AG10803 (cell line): ENCODE measurements at places on chromosomes 1 and 21.

DNA sequence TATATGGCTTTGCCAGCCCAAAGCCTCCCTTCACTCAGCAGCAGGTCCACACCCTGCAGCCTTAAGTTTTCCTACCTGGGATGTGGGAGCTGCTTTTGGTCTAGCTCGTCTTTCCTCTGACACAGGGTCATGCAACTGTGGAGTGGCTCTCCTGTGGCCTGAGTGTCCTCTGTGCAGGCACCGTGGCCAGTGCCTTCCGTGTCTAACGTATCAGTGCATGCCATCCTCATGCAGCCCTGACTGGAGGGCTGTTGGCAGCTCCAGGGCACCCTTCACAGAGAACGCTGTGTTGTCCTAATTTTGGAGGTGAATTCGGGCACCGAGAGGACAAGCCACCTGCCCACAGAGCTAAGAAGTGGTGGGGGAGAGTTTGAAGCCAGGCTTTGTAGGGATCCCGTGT lies 25.7 kb upstream of the C1orf174 start:
- no peak for DNase-seq

DNA sequence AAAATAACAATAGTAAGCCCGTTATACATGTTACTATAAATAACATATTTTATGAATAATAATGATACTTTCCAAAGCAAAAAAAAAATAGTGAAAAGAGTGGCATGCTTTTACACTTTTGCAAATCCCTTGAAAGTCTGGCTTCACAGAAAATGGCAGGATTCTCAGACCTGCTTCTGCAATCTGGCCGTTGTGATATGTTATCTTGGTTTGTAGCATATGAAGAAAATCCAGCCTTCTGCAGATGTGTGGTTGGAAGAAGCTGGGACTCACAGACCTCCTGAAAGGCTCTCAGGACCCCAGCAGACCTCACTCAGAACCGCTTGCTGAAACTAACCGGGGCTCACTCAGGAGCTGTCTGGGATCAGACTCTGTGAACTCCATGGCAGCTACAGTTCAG lies 256.0 kb upstream of the TMEM51 start:
- no peak for DNase-seq

DNA sequence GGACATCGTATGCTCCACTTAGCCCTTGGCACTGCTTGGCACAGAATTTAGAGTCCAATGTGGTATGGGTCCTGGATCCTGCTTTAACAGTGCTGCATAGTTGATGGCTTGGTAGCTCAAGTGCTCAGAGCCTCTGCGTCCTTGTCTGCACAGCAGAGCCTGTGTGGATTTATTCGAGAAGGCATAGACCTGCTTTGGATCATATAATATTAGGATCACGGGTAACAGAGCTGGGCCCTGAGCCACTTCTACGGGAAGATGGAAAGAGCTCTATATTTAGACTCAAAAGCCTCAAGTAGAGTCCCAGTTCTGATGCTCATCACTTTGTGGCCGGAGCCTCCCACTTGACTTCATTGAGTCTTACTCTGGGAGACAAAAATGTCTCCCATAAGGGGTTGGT lies 164.4 kb upstream of the EDN2 start:
- no peak for DNase-seq

DNA sequence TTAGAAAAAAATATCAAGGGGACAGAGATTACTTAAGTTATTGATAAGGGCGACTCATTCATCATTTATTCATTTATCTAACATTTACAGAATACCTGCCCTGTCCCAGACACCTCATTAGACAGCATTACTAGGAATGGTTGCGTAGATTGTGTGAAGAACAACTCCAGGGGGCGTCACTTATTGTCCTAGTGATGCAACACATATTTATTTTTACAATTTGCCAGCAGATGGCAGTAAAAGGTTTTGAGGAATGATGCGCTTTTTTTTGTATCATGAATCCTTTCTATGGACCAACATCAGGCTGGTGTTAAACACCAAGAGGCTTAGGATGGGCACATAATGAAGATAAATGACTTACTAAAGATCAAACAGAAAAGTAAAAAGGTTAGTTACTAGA lies 5.5 kb downstream of the NCAM2 start:
- DNase-seq = peak; percentile 26

DNA sequence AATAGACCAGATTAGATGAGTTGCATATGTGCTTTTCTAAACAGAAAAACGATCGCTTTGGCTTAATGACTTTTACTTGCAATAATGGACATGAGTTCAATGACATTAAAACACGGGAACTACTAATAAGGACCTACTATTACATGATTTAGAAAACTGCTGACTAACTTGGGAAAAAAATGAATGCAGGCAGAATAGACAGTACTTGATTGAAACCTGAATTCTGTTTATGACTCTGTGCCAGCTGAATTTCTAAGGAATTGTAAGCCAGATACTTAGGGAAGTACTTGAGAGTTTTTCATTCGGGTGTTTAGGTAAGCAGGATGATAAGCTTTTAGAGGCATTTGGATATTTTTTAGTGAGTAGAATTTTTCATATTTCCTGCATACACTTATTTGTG lies 12.0 kb downstream of the ADGRL2 start:
- no peak for DNase-seq

- no peak for DNase-seq
These were observed 11.6 kb downstream of the FBXO42 start for GRCh38 chr1:16340673-16341072.

DNA sequence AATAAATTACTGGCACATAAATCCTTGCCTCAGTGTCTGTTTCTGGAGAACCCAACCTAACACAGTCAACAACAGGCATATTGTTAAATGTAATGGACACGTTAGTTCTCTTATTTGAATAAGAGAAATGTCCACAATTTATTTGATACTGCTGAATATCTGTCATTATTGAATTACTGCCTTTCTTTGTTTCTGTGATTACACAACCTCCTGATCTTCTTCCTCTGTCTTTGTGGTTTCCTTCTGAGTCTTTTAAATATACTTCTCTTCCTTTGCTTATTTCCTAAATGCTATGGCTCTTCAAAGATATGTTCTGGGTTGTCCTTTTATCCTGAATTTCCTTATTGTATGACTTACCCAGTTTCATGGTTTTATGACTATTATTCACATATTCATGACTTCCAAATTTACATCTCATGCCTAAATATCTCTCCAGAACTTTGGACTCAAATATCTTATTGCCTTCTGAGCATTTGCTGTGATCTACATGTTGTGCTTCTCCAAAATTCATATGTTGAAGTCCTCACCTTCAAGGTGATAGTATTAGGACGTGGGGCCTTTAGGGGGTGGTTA lies 39.9 kb downstream of the MSH4 start:
- DNase-seq = no peak

GRCh38 chr1:34987018-34987417 lies 1.9 kb upstream of the TMEM35B start:
- DNase-seq = peak; percentile 68

- DNase-seq = no peak
These were observed 165.3 kb downstream of the GRIK3 start for GRCh38 chr1:36869054-36869453.

DNA sequence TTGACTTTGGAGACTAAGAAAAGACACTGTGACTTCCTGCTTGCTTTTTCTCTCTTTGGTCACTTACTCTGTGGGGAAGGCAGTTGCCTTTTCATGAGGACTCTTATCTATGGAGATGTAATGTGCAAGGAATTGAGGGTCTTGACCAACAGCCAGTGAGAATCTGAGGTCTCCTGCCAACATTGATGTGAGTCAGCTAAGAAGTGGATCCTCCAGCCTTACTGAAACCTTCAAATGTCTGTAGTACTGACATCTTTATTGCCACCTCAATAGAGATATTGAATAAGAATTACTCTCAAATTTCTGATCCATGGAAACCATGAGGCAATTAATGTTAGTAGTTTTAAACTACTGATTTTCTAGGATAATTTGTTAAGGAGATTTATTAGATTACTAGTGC lies 598.4 kb downstream of the ADGRL2 start:
- no peak for DNase-seq

DNA sequence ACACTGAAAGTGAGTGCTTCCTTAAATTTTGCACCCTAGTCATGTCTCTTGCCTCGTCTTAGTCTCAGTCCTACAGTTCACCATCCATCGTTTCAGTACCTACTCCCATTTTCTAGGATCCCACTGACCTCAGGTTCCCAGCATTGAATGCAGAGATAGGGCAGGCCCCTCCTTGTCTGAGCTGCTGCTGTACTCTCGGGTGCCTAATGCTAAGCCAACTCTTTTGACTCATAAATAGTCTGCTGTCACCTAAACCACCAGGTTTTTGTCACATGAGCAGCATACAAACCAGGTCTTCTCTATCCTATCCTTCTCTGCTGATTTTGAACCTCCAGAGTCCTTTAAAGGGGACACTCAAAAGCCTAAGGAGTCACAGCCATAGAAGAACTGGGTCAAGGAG lies 3.0 kb downstream of the ARHGAP30 start:
- DNase-seq = no peak

DNA sequence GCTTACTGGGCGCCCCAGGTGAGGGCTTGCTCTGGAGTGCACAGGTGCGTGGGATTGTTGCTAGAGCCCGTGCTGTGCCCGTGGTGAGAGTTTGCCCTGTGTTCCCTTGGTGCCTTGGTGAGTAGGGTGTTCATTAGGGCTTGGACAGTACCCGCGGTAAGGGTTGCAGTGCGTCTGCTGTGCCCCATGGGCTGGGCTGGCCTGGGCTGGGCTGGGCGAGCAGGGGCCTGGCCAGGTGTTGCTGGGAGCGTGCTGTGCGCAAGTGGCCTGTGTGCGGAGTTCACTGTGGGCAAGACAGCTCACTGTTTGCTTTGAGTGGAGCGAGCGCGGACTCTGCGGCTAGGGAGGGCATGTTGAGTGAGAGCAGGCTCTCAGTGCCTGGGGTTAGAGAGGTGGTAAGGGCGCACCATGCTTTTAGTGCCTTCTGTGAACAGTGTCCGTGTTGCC lies 725 bp downstream of the CR1L start:
- DNase-seq = no peak

GRCh38 chr1:8989821-8990220 lies 36.4 kb downstream of the SLC2A7 start:
- DNase-seq = no peak

- DNase-seq = no peak
These were observed 6.3 kb downstream of the TMEM200B start for GRCh38 chr1:29117381-29117780.

- no peak for DNase-seq
These were observed 23.0 kb downstream of the MTARC1 start for GRCh38 chr1:220809704-220810103.

DNA sequence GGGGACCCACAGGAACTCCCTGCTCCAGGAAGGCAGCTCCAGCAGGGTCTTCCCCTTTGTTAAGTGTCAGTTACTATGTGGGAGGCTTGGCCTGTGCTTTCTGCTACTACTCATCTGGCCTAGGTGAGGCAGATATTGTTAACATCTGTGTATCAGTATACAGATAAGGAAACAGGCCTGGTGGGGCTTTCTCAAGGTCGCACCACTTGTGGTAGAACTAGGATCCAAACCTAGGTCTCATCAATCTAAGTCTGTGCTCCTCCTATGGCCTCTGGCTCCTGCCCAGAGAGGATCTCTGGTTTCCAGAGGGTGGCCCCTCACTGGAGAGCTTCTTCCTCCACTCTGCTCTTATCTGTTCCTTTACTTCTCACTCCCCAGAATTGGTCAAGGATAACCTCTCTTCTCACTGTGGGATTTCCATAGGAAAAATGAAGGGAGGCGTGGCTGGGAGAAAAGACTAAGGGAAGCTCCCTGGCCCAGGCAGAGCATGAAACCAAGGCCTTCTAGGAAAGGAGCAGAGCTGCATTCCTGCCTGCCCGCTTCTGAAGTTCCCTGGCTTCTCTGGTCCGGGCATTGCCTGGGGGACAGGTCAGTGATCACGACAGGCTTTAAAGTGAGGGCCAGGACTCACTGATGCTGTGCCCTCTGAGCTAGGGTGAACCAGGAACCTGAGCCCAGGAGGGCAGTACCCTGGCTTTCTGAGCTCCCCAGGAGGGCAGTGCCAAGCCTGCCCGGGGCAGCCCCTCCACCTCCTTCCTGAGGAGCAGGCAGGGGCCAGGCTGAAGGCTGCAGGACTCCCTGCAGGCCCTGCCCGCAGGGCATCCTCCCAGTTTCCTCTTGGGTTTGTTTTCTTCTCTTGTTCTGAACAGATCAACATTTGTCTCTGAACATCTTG lies 5.8 kb downstream of the KCNC4 start:
- DNase-seq = no peak

GRCh38 chr21:46655230-46655629 lies 19.8 kb downstream of the PRMT2 start:
- DNase-seq = no peak

DNA sequence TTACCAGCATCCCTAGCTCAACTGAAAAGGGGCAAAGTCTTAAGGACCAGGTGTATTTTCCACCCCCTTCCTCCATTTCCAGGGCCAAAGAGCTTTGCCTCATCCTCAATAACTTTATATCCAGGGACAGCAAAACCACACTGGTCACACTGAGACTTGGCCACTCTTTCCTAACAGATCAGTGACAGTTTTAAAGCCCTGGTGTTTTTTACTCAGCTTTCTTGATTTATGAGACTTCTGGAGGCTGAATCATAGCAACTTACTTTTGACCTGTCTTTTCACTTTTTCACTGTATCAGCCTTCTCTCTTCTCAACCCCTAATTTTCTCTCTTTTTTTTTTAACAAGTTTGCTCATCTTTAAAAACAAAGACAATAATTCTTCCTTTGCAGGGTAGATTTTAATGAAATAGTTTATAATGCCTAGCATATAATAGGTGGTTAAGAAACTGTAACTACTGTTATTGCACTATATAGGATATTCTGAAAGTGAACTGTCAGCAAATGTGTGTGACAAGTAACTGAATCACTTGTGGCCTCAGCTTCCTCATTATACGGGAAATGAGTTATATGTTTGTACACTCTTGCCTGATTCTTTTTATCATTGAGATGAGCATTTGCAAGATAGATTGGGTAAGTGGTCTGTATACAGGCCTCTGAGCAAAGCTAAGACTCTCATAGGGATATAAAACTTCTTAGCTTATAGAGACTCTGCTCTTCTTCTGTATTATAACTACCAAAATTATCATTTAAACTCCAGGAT lies 19.7 kb upstream of the DYNLT5 start:
- peak; percentile 15 for DNase-seq

DNA sequence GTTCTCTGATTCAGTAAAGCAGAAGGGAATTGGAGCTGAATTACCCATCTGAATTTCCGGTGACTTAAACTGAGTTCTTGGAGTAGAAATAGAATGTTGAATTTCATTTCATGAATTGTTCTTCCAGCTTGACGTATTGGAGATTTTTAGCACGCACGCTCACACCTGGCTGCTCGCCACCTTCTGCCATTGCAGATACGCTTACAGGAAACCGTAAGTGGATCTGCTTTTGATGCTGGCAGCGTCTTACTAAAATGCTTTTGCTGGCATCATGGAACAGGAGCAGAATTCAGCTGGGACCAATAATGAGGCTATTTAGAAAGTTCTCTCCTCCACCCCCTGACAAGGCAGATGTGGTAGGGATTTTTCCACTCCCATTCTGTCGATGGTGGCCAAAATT lies 17.7 kb upstream of the ELAVL4 start:
- DNase-seq = no peak
